ENCODE measurements at places on chromosomes 7 and 10. TPM values are rescaled to one million over a fixed set of nuclear protein-coding genes. Genes with fewer than 3 reads are reported as not detected.

EBLN1 gene
- total RNA-seq, result not detected

SLC4A2 gene
- 152 TPM for total RNA-seq

ATG9B gene
- 0.31 TPM for total RNA-seq

ZNF425 gene
- total RNA-seq, result 2.6 TPM

PPP1R17 gene
- not detected for total RNA-seq

BCL7B gene
- 104 TPM for total RNA-seq

CDH23 gene
- total RNA-seq, result 5.1 TPM

GRCh38 chr10:101961591-101962498, 94.1 kb downstream of the ARMH3 start:
- no peak for ATAC-seq

DNA sequence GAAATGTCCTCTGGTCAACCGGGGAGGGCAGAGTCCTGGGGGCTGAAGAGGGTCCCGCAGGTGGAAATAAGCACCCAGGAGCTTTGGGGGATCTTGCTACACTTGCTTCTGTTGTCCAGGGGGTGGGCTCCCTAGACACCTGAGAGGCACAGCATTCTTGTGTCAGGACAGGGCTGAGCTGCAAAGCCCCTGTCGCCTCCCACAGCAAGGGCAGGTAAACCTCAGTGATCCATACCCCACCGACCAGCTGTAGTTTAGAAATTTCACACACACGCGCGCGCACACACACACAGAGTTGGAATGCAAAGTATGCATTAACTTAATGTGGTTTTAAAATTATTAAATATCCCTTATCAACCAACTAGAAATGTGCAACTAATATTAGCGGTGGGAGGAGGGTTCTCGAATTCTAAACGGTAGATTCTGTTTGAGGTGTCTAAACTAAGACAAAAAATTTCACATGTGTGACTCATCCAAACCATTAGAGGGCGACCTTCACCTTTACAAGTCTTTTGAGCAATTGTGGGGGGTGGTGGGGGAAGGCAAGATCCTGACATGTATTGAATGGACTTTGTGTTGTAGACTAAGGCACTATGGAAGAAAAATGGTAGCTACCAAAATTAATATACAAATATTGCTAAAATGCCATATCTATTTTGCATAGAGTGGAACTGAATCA, 34.3 kb upstream of the PTF1A start:
- ATAC-seq, result no peak

GRCh38 chr7:94908323-94909178, 1.2 kb downstream of the PPP1R9A start:
- ATAC-seq, result peak; percentile 34

- no peak for ATAC-seq
Measured at GRCh38 chr7:77473229-77474005, 57.3 kb upstream of the GSAP start.

- ATAC-seq, result no peak
Measured at GRCh38 chr10:72062832-72063702, 25.3 kb downstream of the SPOCK2 start.

DNA sequence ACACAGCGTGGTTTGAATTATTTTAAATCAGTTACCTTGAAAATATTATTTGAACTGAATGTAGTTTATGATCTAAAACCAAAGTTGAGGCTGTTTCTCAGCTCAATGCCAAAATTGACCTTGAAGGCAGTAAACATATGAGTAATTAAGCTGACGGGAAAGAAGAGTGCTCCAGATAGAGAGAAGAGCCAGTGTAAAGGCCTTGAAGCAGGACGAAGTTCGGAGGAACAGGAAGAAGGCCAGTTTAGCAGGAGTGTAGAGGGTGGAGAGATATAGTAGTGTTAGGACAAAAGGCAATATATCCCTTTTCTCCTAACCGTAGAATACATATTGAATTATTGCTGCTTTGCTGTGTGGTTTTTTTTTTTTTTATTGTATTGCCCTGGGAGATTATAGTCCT, 63.2 kb downstream of the CYP51A1 start:
- ATAC-seq, result no peak

GRCh38 chr10:91295346-91295745, 74.9 kb downstream of the PCGF5 start:
- ATAC-seq, result no peak

Measured in gastroesophageal sphincter (tissue), 4 donors.